ENCODE measurements at places on chromosomes 3 and 15. TPM values are rescaled to one million over a fixed set of nuclear protein-coding genes. Genes with fewer than 3 reads are reported as not detected.

THBS1 gene
- polyA plus RNA-seq = 14.0 TPM

- no peak overlapping the region for H3K4me3 ChIP-seq
- no peaks in the 10 kb centered on the region for H3K4me1 ChIP-seq
- H3K27ac ChIP-seq = no peak overlapping the region
- no peaks in the 10 kb centered on the region for H3K36me3 ChIP-seq
Observed at GRCh38 chr3:150975992-150976368, 3.5 kb upstream of the CLRN1 start.

GRCh38 chr3:46692566-46692990 is 901 bp downstream of the ALS2CL start:
- H3K27ac ChIP-seq = peak overlapping the region; percentile 79
- H3K27me3 ChIP-seq = no peaks in the 10 kb centered on the region
- DNase-seq = peak; percentile 85
- H3K4me1 ChIP-seq = no peaks in the 10 kb centered on the region
- H3K36me3 ChIP-seq = no peaks in the 10 kb centered on the region
- peak overlapping the region; percentile 54 for H3K4me3 ChIP-seq

RFTN1 gene
- polyA plus RNA-seq = 3.0 TPM

SIDT1 gene
- 0.42 TPM for polyA plus RNA-seq

DNA sequence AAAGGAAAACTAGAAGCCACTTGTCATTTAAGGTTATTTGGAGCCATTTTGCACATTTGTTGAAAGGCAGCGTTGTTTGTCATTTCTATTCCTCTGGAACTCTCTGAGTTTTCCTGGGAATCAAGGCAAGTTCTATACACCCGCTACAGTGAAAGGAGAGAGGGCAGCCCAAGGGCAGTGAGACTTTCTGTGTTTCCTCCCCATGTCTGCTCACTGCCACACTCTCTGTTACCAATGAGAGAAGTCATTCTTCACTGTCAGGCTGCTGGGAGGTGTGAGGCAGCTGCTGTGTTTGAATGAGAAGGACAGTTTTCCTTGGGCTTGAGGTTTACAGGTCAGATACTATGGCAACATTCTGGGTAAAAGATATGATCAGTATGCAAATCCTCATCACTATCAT is 36.0 kb downstream of the ATP13A5 start:
- DNase-seq = no peak
- H3K27ac ChIP-seq = no peak overlapping the region
- H3K27me3 ChIP-seq = no peaks in the 10 kb centered on the region
- H3K36me3 ChIP-seq = no peaks in the 10 kb centered on the region
- no peaks in the 10 kb centered on the region for H3K4me1 ChIP-seq

HTR3E gene
- not detected for polyA plus RNA-seq

ATP1B3 gene
- 53.0 TPM for polyA plus RNA-seq

DNA sequence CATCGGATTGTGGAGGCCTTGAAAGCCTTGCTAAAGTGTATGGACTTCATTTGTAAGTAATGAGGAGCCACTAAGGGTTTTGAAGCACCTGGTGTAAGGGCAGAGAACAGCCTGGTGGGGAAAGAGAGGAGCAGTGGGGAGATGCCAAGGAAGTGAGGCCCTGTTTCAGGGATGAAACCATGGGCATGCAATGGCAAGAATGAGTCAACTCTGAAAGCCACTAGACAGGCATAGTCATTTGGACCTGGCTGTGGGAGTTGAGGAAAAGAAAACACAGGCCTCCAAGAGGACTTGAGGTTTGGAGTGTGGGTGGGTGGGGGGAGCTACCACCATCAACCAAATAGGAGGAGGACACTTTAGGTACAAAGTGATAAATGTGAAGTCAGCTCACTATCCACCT is 7.6 kb downstream of the XCR1 start:
- no peak overlapping the region for H3K27ac ChIP-seq
- no peaks in the 10 kb centered on the region for H3K4me1 ChIP-seq
- no peaks in the 10 kb centered on the region for H3K36me3 ChIP-seq

GRCh38 chr3:23219552-23219951 is 16.4 kb downstream of the UBE2E2 start:
- no peak for DNase-seq
- no peak overlapping the region for H3K4me3 ChIP-seq
- H3K36me3 ChIP-seq = no peaks in the 10 kb centered on the region
- H3K27ac ChIP-seq = no peak overlapping the region
- peaks cover 3% of the 10 kb centered on the region for H3K4me1 ChIP-seq

GRCh38 chr3:188389711-188390342 is 235.9 kb downstream of the LPP start:
- no peak overlapping the region for H3K4me3 ChIP-seq
- H3K4me1 ChIP-seq = peaks cover under 1% of the 10 kb centered on the region
- H3K27me3 ChIP-seq = no peaks in the 10 kb centered on the region
- H3K27ac ChIP-seq = peak overlapping the region; percentile 22

GOLGA8H gene
- 0.33 TPM for polyA plus RNA-seq

GRCh38 chr3:171353423-171353822 is 106.8 kb downstream of the TNIK start:
- no peaks in the 10 kb centered on the region for H3K36me3 ChIP-seq
- H3K4me1 ChIP-seq = peaks cover 29% of the 10 kb centered on the region
- H3K4me3 ChIP-seq = no peak overlapping the region
- no peak for DNase-seq

DNA sequence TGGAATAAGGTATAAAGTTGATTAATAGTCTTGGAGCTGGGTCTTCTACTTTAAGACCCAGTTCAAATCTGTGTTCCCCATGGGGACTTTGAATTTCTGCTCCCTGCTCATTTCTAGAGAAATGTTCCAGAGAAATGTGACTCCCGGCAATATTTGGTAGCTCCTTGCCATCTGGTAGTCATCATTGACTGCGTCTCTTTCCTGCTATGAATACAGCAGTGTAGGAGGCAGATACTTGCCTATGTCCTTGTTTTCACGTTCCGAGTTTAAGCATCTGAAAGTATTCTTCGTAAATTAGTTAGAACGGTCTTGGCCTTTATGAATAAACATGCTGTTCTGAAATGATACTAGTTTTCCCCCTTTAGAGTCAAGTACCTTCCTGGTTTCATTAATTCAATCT is 352.9 kb downstream of the PTPRG start:
- no peaks in the 10 kb centered on the region for H3K36me3 ChIP-seq
- no peaks in the 10 kb centered on the region for H3K27me3 ChIP-seq
- H3K4me1 ChIP-seq = no peaks in the 10 kb centered on the region
- DNase-seq = no peak
